ENCODE measurements at places on chromosomes 3 and 15. TPM values are rescaled to one million over a fixed set of nuclear protein-coding genes. Genes with fewer than 3 reads are reported as not detected.

The RPS27L gene
- total RNA-seq, result 130 TPM

GRCh38 chr15:100054539-100054938, 287.2 kb downstream of the ADAMTS17 start:
- no peak overlapping the region for H3K27ac ChIP-seq
- no peak overlapping the region for H3K4me3 ChIP-seq
- H3K36me3 ChIP-seq, result peaks cover 2% of the 10 kb centered on the region
- H3K4me1 ChIP-seq, result peaks cover 3% of the 10 kb centered on the region
- DNase-seq, result no peak

DNA sequence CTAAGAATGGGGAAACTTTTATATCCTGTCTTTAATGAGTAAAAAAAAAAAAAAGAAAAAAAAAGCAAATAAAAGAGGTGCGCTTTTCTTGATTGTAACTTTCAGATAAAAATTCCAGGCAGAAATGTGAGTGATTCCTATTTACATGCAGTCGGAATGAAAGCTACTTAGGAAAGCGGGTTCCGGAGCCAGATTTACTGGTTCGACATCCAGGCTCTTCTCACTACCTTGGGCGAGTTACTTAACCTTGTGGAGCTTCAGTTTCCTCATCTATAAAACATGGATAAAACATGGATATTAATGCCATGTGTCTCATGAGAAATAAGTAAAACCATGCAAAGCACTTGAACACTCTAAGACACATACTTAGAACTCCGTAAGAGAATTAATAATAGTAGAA, 169.2 kb downstream of the TP63 start:
- no peak for DNase-seq
- no peaks in the 10 kb centered on the region for H3K36me3 ChIP-seq
- H3K27ac ChIP-seq, result no peak overlapping the region

- DNase-seq, result no peak
- no peaks in the 10 kb centered on the region for H3K27me3 ChIP-seq
- H3K27ac ChIP-seq, result no peak overlapping the region
- no peak overlapping the region for H3K4me3 ChIP-seq
- H3K4me1 ChIP-seq, result peaks cover 2% of the 10 kb centered on the region
- no peaks in the 10 kb centered on the region for H3K36me3 ChIP-seq
Observed at GRCh38 chr3:21484828-21485144, 266.2 kb downstream of the ZNF385D start.

DNA sequence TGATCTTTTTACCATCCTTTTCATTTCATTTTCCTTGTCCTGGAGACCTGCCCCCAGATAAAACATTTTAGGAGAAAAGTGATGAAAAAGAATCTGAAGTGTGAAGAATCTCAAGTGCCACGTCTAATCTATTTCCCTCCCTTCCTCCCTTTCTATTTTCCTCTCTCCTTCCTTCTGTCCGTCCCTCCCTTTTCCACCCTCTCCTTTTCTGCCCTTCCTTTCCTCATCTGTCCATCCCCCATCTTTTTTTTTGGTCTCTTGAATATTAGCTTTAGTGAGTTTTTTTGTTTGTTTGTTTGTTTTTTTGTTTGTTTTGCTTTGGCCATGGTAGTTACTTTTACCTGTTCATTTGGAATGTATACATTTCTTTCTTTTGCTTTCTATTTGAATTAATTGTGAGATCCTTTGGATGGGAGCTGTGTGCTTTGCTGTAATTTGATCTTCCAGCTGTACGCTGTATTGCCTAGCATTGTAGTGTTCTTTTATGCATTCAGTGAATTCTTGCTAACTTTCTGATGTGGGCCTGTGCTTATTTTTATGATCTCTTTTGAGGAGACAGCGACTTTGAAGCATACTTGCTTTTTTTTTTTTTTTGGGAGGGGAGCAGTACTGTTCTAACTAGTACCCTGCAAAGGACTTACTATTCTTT, 19.2 kb downstream of the CDIN1 start:
- H3K4me1 ChIP-seq, result peaks cover 86% of the 10 kb centered on the region
- no peak for DNase-seq
- H3K36me3 ChIP-seq, result no peaks in the 10 kb centered on the region
- no peaks in the 10 kb centered on the region for H3K27me3 ChIP-seq
- peak overlapping the region; percentile 94 for H3K27ac ChIP-seq
- H3K4me3 ChIP-seq, result peak overlapping the region; percentile 39

DNA sequence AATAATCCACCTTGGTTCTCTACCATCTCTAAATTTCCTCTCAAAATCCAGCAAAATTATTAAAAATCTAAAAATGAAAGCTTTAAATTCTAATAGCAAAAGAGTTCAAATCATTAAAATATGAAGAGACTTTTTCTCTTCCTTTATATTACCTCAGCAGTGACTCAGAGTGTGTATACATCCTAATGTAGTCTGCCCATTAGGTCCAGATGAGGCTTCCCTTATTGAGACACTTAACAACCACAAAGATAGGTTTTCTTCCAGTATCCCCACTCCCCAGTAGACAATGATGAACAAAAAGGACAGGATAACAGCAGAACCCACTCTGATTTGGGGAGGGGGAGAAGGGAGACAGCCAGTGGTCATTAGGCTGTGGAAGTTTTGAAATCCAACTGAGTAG, 61.5 kb upstream of the DCBLD2 start:
- DNase-seq, result no peak
- H3K4me3 ChIP-seq, result no peak overlapping the region
- H3K4me1 ChIP-seq, result peaks cover 4% of the 10 kb centered on the region
- no peak overlapping the region for H3K27ac ChIP-seq

- peaks cover 12% of the 10 kb centered on the region for H3K36me3 ChIP-seq
- DNase-seq, result no peak
- no peaks in the 10 kb centered on the region for H3K27me3 ChIP-seq
- no peaks in the 10 kb centered on the region for H3K4me1 ChIP-seq
Observed at GRCh38 chr15:42721016-42721415, 15.9 kb downstream of the CDAN1 start.

DNA sequence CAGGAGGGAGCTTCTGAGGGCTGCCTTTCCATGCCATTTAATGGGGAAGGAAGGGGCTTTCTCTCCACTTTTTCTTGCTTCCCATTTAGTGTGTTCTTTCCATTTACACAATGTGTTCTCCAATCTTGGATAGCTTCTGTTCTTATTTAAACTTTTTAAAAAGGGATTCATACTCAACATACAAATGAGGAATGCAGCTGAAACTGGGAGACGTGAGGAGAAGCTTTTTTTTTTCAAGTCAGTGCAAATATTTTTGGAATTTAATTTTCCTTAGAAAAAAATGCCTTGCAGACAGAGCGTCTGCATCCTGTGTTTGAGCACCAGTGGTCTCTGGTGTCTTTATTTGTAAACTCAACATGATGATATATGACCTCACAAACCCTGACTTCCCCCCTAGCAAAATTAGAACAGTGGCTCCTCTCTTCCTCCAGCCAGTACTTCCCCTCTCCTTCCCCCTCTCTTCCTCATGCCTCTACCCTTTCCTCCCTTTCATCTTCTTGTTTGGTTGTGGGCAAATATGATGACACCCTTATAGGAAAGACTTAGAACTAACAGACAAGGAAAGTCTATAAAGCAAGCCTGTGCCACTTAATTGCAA, 48.1 kb upstream of the PCSK6 start:
- peak; percentile 21 for DNase-seq
- H3K36me3 ChIP-seq, result no peaks in the 10 kb centered on the region
- no peaks in the 10 kb centered on the region for H3K27me3 ChIP-seq
- H3K4me3 ChIP-seq, result no peak overlapping the region
- H3K27ac ChIP-seq, result peak overlapping the region; percentile 90
- peaks cover 27% of the 10 kb centered on the region for H3K4me1 ChIP-seq

DNA sequence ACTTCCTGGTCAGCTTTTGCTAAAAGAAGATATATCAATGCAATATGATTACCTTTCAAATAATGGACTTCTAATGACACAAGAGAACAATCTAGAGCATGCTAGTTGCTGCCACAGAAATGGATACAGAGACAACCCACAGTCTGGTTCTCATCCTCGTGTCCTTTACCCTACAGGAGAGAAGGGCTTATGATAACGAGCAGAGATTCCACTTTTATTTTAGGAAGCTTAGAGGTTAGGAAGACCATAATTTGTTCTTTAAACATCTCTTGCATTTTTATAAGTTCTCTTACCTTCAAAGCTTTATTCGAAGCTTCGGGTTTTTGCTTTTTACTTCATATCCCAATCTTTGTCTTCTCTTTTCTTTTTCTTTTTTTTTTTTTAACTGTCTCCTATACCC, 39.1 kb downstream of the FILIP1L start:
- H3K27me3 ChIP-seq, result no peaks in the 10 kb centered on the region
- H3K4me3 ChIP-seq, result no peak overlapping the region
- no peak for DNase-seq
- peaks cover 37% of the 10 kb centered on the region for H3K4me1 ChIP-seq
